Naive B cell (primary cell): ENCODE measurements at places on chromosomes 3 and 15. TPM values are rescaled to one million over a fixed set of nuclear protein-coding genes. Genes with fewer than 3 reads are reported as not detected.

The FBXW12 gene
- polyA plus RNA-seq = not detected

The VGLL3 gene
- polyA plus RNA-seq = not detected

The CACNA2D2 gene
- polyA plus RNA-seq = not detected

The GALNT15 gene
- polyA plus RNA-seq = not detected

The CLDN18 gene
- polyA plus RNA-seq = not detected

The IL16 gene
- polyA plus RNA-seq = 218 TPM

The LSM3 gene
- polyA plus RNA-seq = 33.3 TPM

The KCNH8 gene
- 4.0 TPM for polyA plus RNA-seq

- H3K4me1 ChIP-seq = peaks cover 4% of the 10 kb centered on the region
- H3K36me3 ChIP-seq = no peaks in the 10 kb centered on the region
- H3K27ac ChIP-seq = peak overlapping the region; percentile 24
- H3K27me3 ChIP-seq = no peaks in the 10 kb centered on the region
- H3K4me3 ChIP-seq = no peak overlapping the region
Measured at GRCh38 chr15:66641485-66642315, 60.3 kb upstream of the SMAD6 start.

DNA sequence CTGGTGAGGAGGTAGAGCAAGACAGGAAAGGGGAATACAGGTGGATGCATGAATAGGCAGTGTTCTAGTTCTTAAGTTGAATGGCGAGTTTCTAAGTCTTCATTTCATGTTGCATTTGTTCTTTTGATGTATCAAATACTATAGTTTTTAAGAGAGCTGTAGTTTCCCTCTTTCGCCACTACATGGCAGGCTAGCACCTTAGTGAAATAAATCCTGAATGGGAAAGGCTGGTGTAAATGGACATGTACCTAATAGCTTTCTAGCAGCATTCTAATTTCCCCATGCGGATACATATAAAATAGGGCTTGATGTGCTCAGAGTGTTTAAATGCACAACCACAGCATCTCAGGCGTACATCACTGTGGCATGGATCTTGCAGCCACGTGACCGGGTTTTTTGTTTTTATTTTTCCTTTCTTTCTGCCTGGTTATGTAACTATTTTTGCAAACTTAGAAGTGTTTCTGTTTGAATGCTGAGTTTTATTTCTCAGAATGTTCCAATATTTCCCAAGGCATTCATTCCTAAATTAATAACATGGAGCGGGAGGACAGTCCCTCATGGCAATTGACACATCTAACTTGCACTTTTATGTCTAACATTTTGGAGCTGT is 23.5 kb upstream of the CLN6 start:
- H3K27ac ChIP-seq = no peak overlapping the region
- no peaks in the 10 kb centered on the region for H3K36me3 ChIP-seq
- H3K4me3 ChIP-seq = no peak overlapping the region
- peak; percentile 33 for DNase-seq

GRCh38 chr3:86239946-86240345 is 751.0 kb downstream of the VGLL3 start:
- H3K27me3 ChIP-seq = no peaks in the 10 kb centered on the region
- no peak overlapping the region for H3K4me3 ChIP-seq
- no peak for DNase-seq

DNA sequence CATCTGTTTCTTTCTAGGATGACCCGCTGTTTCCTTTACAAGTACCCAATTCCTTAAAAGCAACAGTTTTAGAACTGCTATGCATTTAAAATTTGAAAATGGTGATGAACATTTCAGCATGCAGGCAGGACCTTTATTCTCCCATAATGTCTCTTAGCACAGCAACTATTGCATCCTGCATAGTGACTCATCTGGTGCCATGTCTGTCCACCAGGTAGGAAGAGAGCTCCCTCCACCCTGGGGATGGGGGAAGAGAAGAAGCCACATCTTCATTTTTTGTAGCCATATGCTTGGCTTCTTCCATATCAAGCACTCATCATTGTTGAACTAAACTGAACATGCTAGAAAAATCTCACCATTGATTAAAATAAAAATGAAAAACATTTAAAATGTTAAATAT is 9.9 kb downstream of the GPR15 start:
- DNase-seq = no peak
- no peaks in the 10 kb centered on the region for H3K27me3 ChIP-seq
- no peaks in the 10 kb centered on the region for H3K4me1 ChIP-seq
- H3K4me3 ChIP-seq = no peak overlapping the region
- H3K27ac ChIP-seq = no peak overlapping the region

DNA sequence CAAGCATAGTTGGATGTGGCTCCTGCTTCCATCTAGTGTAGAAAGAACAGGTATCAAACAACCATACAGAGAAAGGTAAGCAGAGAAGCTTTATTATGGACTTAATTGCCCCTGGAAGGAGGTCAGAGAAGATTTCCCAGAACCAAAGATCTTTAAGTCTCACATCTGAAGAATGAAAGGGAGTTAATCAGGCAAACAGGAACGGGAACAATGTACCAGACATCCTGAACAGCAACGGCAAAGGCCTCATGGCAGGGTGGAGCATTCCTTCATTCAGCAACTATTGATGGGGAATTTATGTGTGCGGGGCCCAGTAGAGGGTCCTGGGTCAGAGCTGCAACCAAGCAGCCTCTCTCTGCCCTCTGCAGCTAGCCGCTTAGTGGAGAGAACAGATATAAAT is 61.5 kb downstream of the LMCD1 start:
- DNase-seq = no peak
- H3K4me1 ChIP-seq = no peaks in the 10 kb centered on the region
- no peaks in the 10 kb centered on the region for H3K27me3 ChIP-seq
- H3K27ac ChIP-seq = no peak overlapping the region

- no peaks in the 10 kb centered on the region for H3K27me3 ChIP-seq
- H3K36me3 ChIP-seq = no peaks in the 10 kb centered on the region
- H3K4me3 ChIP-seq = no peak overlapping the region
- no peak for DNase-seq
Measured at GRCh38 chr15:80992006-80992405, 2.4 kb upstream of the MESD start.

DNA sequence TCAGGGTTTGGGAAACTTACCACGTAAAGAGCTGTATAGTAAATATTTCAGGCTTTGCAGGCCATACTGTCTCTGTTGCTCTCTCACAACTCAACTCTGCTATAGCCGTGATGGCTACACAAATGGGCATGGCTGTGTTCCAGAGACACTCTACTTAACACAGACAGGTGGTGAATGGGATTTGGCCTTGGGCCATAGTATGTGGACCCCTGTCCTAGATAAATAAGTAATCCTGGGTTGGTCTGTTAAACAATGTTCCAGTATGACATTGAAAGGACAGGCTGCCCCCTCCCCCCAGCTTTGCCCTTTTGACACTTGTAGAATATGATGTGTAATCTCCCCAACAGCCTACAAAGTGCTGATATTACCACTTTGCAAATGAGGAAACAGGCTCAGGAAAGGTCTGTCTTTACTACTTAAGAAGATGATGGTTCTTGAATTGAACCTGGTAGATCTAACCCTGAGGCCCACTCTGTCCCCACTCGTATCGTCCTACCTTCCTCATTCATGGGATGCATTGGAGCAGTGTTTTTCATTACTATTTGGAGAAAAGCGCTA is 38.4 kb downstream of the SLCO3A1 start:
- H3K27ac ChIP-seq = no peak overlapping the region
- H3K36me3 ChIP-seq = no peaks in the 10 kb centered on the region
- H3K27me3 ChIP-seq = peaks cover 13% of the 10 kb centered on the region
- no peaks in the 10 kb centered on the region for H3K4me1 ChIP-seq

DNA sequence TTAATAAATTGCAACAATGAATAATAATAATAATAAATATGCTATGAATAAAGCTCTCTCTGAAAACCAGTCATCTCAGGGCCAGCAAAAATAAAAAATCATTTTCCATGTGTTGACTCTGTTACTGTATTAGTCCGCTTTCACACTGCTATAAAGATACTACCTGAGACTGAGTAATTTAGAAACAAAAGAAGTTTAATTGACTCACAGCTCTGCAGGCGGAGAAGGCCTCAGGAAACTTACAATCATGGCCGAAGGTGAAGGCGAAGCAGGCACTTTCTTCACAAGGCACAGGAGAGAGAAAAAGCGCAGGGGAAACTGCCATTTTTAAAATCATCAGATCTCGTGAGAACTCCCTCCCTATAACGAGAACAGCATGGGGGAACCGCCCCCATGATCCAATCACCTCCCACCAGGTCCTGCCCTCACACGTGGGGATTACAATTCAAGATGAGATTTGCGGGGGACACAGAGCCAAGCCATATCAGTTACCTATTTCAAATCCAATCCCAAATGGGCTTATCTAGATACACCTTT is 224.1 kb downstream of the IGSF11 start:
- peaks cover 13% of the 10 kb centered on the region for H3K27me3 ChIP-seq
- DNase-seq = no peak
- H3K4me1 ChIP-seq = no peaks in the 10 kb centered on the region
- no peak overlapping the region for H3K4me3 ChIP-seq
- no peaks in the 10 kb centered on the region for H3K36me3 ChIP-seq
- H3K27ac ChIP-seq = no peak overlapping the region

- H3K36me3 ChIP-seq = no peaks in the 10 kb centered on the region
- peaks cover 32% of the 10 kb centered on the region for H3K4me1 ChIP-seq
- peaks cover 15% of the 10 kb centered on the region for H3K27me3 ChIP-seq
- peak overlapping the region; percentile 67 for H3K4me3 ChIP-seq
- no peak for DNase-seq
Measured at GRCh38 chr15:52113708-52114107, 1.1 kb upstream of the BCL2L10 start.

GRCh38 chr15:72042054-72042453 is 75.9 kb downstream of the MYO9A start:
- no peak overlapping the region for H3K27ac ChIP-seq
- no peaks in the 10 kb centered on the region for H3K27me3 ChIP-seq
- DNase-seq = no peak
- peaks cover 10% of the 10 kb centered on the region for H3K4me1 ChIP-seq
- no peak overlapping the region for H3K4me3 ChIP-seq
- peaks cover 24% of the 10 kb centered on the region for H3K36me3 ChIP-seq

GRCh38 chr3:160643994-160644393 is 33.0 kb upstream of the ARL14 start:
- H3K4me3 ChIP-seq = no peak overlapping the region
- no peaks in the 10 kb centered on the region for H3K27me3 ChIP-seq

GRCh38 chr3:46228260-46229242 is 13.7 kb upstream of the CCR3 start:
- H3K27ac ChIP-seq = peak overlapping the region; percentile 5
- H3K4me3 ChIP-seq = no peak overlapping the region
- H3K27me3 ChIP-seq = no peaks in the 10 kb centered on the region
- H3K36me3 ChIP-seq = peaks cover 8% of the 10 kb centered on the region
- peaks cover 21% of the 10 kb centered on the region for H3K4me1 ChIP-seq
- DNase-seq = no peak

GRCh38 chr3:157074490-157074889 is 85.5 kb downstream of the CCNL1 start:
- H3K4me3 ChIP-seq = no peak overlapping the region
- no peak for DNase-seq
- H3K36me3 ChIP-seq = no peaks in the 10 kb centered on the region
- H3K4me1 ChIP-seq = peaks cover 5% of the 10 kb centered on the region
- peaks cover 14% of the 10 kb centered on the region for H3K27me3 ChIP-seq

DNA sequence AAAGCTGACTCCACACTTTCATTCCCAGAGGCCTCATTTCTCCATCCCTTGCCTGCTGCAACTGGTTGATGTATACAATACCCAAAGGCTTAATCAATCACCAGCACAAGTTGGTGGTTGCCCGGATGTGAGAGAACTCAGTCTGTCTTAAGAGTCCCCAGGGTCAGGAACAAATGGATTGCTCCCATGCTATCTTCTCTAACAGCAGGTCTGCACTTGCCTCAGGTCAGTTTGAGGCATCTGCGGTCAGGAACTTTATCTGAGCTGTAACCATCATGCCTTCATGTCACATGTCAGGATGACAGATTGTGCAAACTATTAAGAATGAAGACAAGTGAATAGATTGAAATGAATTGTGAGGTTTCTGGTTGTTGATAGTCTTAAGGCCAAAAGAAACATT is 56.1 kb downstream of the BFSP2 start:
- no peak overlapping the region for H3K4me3 ChIP-seq
- no peaks in the 10 kb centered on the region for H3K36me3 ChIP-seq
- no peak overlapping the region for H3K27ac ChIP-seq
- peaks cover 1% of the 10 kb centered on the region for H3K4me1 ChIP-seq

- no peak overlapping the region for H3K4me3 ChIP-seq
- no peaks in the 10 kb centered on the region for H3K36me3 ChIP-seq
- no peak for DNase-seq
- H3K27me3 ChIP-seq = peaks cover 3% of the 10 kb centered on the region
- H3K4me1 ChIP-seq = no peaks in the 10 kb centered on the region
Measured at GRCh38 chr3:190941694-190942260, 79.3 kb upstream of the GMNC start.

- H3K36me3 ChIP-seq = peaks cover 9% of the 10 kb centered on the region
- H3K27ac ChIP-seq = no peak overlapping the region
- no peak overlapping the region for H3K4me3 ChIP-seq
- peaks cover 3% of the 10 kb centered on the region for H3K4me1 ChIP-seq
- no peaks in the 10 kb centered on the region for H3K27me3 ChIP-seq
Measured at GRCh38 chr3:101913168-101913567, 63.9 kb downstream of the NFKBIZ start.

DNA sequence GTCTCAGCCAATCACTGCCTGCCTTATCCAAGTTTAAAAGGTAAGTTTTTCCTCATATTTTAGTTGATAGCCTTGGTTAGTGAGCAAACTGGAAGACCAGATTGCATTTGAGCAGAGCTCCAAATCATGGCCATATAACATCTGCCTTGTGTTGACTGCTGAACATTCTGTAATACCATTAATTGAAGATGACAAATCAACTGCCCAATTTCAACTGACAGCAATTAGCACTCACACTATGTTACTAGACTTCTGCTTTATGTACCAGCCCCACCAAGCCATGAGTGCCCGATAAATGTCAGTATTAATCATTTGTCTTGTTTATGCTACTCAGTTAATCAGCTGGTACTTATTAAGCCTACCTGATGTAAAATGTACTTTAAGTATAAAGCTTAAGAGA is 83.1 kb downstream of the CGGBP1 start:
- H3K4me3 ChIP-seq = no peak overlapping the region
- no peaks in the 10 kb centered on the region for H3K4me1 ChIP-seq
- no peak overlapping the region for H3K27ac ChIP-seq
- no peak for DNase-seq

GRCh38 chr3:58596834-58597518 is 19.8 kb upstream of the FAM107A start:
- no peaks in the 10 kb centered on the region for H3K4me1 ChIP-seq
- no peaks in the 10 kb centered on the region for H3K36me3 ChIP-seq
- no peak for DNase-seq
- no peaks in the 10 kb centered on the region for H3K27me3 ChIP-seq
- H3K4me3 ChIP-seq = no peak overlapping the region
- no peak overlapping the region for H3K27ac ChIP-seq

GRCh38 chr15:64264502-64264901 is 91.5 kb downstream of the CSNK1G1 start:
- peak overlapping the region; percentile 63 for H3K27ac ChIP-seq
- H3K27me3 ChIP-seq = no peaks in the 10 kb centered on the region
- H3K4me1 ChIP-seq = peaks cover 24% of the 10 kb centered on the region
- H3K4me3 ChIP-seq = no peak overlapping the region
